Left colon (tissue), 2 donors: ENCODE measurements at places on chromosomes 7 and 10.

GRCh38 chr7:7201578-7202374, 19.4 kb downstream of the C1GALT1 start:
- peak; percentile 53 for DNase-seq

DNA sequence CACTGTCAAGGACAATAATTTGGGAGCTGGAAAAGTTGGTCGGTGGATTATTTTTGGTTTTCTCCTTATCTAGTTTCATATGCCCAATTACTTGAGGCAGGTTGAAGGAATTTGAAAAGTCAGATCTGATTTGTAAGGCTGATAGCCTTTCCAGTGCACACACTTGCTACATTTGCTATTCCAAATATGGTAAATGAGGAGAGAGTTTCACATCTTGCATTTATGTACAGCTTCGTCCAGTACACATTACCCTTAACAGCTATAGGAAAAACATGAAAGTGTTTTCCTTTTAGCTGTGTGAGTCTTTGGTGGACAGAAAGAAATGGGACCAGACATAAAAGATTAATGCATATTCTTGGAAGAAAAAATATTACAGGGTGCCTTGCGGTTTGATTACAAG, 201.8 kb downstream of the CELF2 start:
- no peak for DNase-seq

DNA sequence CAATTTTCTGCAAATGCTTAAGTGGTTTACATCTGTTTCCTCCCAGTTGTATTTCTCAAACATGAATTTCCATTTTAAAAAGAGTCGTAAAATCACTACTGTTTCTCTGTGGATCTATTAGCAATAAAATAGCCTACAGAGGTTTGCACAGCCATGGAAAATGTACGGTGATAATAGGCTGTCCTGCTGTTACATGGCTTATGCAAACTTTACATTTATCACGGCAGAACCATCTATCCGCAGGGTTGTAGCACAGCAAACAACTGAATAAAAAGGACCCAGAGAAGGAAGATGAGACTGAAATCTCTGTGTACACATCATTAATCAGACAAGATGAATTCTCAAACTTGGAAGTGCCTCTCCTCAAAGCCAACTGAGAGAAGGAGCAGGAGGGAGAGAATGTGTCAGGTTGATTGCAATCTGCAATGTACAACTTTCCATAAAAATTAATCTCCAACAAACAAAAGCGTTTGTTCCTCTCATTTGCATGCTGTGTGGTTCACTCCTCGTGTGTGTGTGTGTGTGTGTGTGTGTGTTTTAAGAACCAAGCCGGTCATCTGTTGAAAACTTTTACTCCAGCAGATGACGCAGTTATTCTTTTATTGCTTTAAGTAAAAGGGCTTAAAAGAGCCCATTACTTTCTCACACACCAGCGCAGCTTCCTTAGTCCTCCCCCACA, 279.3 kb downstream of the SKAP2 start:
- no peak for DNase-seq

- no peak for DNase-seq
These were observed 93.3 kb downstream of the EMX2 start for GRCh38 chr10:117635826-117636225.

DNA sequence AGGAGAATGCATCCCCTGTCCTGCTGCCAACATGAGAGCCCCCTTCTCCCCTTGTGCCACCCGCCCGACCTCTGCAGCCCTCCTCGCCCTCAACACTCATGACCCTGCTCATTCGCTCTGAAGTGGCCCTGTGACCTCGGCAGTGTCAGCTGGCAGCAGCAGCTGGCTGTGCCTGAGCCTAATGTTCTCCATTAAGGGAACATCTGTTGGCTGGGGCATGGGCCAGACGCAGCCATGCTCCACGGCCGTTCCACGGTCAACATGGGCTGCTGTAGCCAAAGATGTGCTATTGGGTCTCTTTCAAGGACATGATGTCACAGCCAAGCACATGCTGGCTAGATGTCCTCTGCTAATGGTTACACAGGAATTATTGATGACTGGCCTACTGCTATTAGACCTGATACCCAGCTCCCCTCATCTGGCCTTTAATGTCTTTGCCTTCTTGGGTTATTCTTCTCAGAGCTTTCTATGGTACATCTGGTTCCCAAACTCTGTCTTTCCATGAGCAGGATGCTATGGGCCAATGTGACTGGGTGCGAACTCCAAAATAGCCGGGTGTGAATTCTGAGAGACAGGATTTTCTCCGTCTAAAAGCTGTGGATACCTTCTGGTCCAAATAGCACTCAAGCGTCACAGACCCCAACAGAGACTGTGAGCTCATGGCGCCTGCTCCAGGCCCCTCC, 22.4 kb downstream of the ADCYAP1R1 start:
- peak; percentile 46 for DNase-seq

DNA sequence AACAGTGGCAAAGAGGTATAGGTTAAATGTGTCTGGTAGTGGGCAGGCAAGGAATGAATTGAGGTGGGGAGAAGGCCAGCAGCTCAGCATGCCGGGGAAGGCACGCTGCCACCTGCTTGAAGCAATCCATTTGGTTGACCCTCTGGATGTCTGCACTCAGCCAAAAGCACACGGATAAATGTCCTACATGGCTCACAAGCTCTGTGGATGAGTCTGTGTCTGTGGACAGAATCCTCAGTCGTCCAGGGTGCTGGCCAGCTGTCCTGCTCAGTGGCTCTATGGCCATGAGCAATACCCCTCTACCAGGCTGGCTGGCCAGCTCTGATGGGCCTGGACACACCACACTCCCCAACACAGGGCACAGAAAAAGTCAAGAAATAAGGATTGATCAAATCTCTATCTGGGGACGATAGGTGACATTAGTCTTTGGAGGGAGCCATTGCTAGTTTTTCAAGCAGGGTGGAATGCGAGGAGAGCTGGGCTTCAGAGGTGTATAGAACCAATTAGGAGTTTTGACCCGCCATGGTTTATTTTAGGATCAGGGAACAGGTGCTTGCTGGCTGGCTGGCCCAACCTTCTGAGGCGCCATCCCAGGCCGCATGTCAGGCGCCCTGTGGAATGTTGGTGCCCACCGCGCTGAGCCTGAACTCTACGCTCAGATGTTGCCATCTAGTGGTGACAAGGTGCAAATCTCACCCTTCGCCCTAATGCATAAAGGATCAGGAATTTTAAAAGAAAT, 493.4 kb downstream of the TNS3 start:
- peak; percentile 45 for DNase-seq

- no peak for DNase-seq
These were observed 1091.4 kb downstream of the CNTNAP2 start for GRCh38 chr7:147207988-147208387.

GRCh38 chr7:31263338-31263737, 77.2 kb downstream of the NEUROD6 start:
- no peak for DNase-seq
